ENCODE measurements at places on chromosomes 2 and 18.

DNA sequence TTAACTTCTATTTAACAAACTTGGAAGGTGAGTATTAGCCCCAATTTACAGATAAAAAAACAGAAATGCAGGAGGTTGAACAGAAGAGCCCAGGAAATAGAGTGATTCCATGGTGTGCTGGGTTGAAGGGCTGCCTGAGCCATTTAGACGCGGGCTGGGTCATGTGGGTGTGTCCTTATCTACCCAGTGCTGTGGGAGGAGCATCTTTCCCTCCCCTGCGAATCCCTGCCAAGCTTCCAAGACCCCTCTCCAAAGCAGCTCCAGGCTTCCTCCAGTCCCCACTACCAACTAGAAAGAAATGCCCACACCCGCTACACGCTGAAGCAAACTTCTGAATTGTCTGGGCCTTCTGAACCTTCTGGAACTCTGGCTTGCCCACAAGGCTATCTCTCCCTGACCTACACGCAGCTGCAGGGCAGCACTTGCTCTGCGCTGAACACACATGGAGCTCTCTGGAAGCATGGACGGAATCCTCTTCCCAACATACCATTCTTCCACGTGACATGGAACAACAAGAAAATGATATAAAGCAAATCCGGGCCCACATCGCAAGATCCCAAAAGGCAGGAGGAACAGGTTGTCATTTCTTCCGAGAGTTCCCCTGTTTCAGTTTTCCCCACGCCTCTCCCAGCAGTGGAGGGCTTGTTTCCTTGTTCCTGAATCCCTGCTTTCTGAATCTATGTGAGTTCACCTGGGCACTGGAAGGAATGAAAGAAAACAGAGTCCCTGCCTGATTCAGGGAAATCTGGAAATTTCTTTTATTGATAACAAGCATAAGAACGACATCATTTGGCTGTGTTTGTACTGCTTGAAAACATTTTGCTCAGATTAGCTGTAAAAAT, 562.7 kb upstream of the ID2 start:
- no peak for DNase-seq

DNA sequence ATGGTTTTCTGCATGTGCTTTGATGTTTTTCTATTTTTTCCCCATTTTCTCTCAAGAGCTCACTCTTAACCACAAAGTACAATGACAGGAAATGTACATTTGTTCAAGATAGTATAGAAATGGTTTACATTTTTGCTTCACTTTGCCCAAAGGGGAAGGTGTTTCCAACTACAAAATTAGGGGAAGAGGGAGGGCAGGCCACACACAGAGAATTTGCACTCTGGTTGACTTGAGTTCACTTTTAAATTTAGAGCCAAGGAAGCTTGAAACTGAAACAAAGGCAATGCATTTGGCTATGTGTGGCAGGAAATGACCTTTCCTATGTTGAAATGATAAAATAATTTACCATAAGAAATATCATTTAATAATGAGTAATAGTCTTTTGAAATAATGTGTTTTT, 19.1 kb upstream of the VIT start:
- DNase-seq, result no peak

GRCh38 chr2:18369760-18370159, 190.7 kb downstream of the RDH14 start:
- DNase-seq, result no peak

DNA sequence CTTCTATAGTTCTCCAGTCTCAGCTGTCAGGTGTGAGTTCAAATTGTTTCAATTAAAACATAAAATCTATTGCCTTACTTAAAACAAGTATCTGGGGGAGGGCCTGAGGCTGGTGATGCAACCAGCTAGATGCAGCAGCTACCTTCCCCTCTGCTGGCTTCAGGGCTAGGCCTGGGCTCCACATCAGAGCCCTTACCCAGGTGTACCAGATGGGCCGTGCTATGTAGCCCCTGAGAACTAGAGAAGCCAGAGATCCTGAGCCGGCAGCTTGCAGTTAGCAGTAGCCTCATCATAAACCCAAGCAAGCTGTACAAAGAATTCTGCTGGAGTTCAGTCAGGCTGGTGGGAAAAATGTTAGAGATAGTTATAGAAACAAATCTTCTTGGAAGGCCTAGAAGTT, 97.7 kb upstream of the ACAA2 start:
- no peak for DNase-seq

GRCh38 chr2:208183526-208183925, 6.3 kb downstream of the C2orf80 start:
- no peak for DNase-seq

DNA sequence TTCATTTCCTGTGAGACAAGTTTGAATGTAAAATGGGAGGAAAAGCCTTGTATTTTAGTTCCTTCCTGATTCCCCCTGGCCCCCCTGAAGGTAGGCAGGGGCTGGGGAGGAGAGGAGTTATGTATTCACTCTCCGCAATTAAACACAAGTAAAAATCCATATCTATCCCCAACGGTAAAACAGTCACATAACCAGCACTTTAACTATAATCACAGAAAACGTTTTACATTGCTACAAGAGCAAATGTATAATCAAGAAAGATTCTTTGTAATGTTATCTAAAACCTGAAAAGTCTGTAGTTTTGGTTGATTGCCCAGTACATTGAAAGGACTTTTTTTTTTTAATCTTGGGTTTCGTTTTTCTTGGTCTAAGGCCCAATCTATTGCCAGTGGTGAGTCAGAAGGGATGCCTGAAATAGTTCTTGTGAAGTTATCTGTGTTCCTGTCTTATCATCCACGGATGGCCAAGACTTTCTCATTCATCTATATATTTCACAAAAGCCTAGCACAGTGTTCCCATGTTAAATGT, 34.5 kb upstream of the CCNYL1 start:
- DNase-seq, result no peak

- DNase-seq, result no peak
These were observed 495.9 kb downstream of the CNTNAP5 start for GRCh38 chr2:124520953-124521352.

DNA sequence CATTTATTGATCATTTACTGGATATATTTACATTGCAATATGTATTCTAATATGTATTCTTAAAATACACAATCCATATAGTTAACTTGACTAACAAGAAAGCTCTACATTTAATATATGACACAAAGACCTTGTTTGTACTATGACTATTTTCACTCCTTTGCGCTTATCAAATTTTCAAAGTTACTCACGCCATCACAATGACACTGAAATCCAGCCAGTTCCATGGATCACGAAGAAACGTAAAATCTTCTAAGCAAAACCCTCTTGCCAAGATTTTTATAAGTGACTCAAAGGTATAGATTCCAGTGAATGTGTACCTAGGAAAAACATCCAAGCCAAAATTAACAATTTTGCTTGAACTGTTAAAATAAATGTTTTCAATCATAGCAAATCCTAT, 39.6 kb downstream of the SCN3A start:
- DNase-seq, result no peak

DNA sequence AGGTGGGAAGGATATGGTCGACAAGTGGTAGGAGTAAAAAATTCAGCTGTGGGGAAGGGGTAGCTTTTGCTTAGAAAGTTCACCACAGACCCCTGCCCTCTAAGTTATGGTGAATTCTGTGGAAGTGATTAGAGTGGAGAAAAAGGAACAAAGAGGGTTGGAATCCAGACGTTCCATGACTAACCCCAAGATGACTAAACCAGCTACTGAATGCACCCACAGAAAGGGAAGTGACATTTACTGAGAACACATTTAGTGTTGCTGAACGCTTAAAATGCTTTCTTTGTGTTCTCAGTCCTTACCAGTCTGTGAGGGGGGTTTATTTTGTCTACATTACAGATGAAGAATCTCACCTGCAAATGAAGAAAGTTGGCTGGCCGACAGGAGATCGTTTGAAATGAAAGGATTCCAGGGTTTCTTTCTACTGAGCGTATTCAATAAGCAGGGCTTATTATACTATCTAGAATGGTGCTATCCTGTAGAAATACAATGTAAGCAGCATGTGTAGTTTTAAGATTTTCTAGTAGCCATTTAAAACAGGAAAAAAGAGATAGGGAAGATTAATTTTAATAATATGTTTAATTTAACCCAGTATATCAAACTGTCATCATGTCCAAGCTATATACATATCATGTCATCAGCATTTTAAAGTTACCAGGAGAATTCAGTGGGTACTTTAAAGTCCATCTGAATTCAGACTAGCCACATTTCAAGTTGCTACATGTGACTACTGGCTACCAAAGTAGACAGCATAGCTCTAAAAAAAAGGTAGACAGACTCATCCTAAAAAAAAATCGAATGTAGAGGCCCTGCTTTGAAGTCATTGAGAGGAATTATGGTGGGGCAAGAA, 60.1 kb downstream of the LIMS1 start:
- DNase-seq, result no peak

DNA sequence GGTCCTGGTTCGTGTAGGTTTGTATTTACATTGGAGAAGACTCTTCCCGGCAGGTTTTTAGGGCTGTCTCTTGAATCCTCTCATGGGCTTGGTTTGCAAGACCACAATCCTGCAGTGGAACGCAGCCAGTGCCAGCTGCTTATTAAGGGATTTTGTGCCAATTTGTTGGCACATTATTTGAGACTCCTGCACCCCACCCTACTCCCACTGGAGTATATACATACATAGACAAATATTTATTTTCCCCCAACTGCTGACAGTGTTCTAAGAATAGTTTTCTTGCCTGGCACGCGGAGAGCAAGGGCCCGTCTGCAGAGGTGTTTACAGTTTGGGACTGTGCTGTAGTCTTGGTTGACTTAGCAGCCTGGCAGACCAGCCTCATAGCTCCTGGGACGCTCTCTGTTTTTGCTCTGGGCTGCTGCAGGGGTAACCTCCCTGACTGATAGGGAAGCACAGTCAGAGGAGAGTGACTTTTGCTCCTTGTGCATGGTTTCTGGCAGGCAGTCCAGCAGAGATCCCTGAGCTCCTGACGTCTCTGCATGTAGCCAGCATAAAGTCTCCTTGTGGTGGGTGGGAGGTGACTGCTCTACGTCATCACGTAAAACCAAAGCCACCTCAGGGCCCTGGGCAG, 1.9 kb downstream of the LDLRAD4 start:
- DNase-seq, result no peak

- DNase-seq, result no peak
These were observed 605.6 kb downstream of the XIRP2 start for GRCh38 chr2:167493862-167494261.

- no peak for DNase-seq
These were observed 35.8 kb upstream of the CACNB4 start for GRCh38 chr2:152134488-152135280.

GRCh38 chr2:39470580-39470979, 33.5 kb upstream of the MAP4K3 start:
- no peak for DNase-seq

DNA sequence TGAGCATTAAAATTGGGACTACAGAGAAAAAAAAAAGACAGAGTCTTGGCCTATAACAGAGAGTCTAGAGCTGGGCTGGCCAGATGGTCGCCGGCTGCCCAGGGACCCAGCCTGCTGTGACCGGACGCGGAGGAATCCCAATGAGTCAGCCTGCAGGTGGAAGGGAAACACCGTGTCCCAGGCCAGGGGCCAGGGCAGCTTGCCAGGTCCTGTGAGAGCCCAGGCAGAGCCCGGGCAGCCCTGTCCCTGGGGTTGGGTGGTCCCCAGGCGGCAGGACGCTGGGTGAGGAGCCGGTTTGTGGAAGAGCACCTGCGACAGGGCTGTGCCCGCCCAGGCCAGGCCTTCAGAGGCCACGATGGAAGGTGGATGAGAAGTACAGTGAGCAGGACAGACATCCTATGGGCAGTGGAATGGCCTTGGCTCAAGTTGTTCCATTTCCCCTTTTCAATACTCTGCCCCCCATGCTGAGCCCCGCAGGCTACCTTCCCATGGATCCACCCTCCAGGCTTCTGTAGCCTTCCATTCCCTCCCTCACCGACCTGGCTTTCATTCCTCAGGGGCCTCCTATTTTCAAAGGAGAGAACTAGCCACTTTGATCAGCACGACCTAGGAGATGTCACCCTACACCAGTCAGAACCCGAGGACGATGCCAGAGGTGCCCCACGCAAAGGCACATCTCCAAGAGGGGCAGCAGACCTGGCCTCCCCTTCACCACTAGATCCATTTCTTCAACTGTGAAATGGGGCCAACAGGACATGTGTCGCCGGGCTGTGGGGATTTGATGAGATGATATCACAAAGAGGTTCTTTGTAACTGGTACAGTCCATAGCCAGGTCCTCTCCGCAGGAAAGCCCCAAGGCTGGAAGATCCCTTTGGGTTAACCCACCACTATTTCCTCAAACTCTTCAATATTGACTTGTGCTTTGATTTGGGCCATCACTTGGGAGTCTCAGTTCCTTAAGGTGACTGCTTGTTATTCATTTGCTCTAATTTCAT, 87.5 kb downstream of the POLR1A start:
- DNase-seq, result no peak

GRCh38 chr18:37483984-37484819, 81.4 kb downstream of the CELF4 start:
- no peak for DNase-seq

DNA sequence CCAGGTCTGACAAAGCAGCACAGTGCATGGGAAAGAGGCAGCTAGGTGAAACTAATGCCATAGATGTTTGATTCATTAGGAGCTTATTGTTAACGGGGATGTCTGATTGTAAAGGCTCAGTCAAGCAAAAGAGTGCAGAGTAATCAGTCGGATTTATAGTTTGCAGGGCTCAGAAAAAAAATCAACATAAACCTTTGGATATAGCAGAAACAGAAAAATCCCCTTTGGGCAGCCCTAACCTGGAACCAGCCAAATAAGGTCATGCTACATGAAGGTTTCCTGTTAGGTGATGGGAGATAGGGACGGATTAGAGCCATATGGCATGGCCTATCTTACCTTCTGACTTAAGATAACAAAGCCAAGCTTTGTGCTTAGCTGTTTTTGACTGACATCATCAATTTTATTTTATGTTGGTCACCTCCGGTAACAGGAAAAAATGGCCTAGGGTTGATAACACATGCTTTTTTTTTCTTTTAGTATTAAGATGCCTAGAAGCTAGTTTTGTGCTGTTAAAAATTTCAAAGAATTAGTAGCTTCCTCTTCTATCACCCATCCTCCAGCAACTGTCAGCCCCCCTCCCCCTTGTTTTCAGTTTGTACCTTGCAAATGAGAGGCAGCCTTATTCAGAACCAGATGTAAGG, 60.7 kb upstream of the ZEB2 start:
- no peak for DNase-seq

- DNase-seq, result no peak
These were observed 7.3 kb upstream of the CNDP2 start for GRCh38 chr18:74488864-74489263.

GRCh38 chr2:71619230-71619741, 165.9 kb downstream of the DYSF start:
- no peak for DNase-seq

DNA sequence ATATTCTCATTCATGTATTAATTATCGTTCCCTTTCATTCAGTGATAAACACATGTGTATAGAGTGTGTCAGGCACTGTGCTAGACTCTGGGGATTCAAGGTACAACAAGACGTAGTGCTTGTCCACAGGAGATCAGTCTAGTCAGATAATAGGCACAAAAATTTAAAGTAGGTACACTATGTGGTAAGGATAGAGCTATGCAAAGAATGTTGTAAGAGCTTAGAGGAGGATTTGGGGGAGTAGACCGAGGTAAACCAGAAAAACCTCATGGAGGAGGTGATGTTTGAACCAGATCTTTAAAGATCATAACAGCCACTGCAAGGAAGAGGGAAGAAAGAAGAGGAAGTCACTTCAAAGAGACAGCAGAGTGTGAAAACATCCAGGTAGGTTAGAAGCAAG, 256.9 kb upstream of the DDX18 start:
- no peak for DNase-seq

Data from endothelial cell (in vitro differentiated cells).